H9 (cell line): ENCODE measurements at places on chromosomes 4 and X. TPM values are rescaled to one million over a fixed set of nuclear protein-coding genes. Genes with fewer than 3 reads are reported as not detected.

The RPS3A gene
- total RNA-seq, result 2,679 and 2,686 TPM in 2 replicates

GRCh38 chrX:129404670-129405008 lies 118.7 kb downstream of the SMARCA1 start:
- DNase-seq, result no peak

- no peak for DNase-seq
Observed at GRCh38 chr4:142715727-142716126, 130.4 kb downstream of the INPP4B start.

The SLC6A14 gene
- not detected in 2 replicates for total RNA-seq

GRCh38 chr4:101418055-101418454 lies 70.7 kb upstream of the PPP3CA start:
- no peak for DNase-seq

DNA sequence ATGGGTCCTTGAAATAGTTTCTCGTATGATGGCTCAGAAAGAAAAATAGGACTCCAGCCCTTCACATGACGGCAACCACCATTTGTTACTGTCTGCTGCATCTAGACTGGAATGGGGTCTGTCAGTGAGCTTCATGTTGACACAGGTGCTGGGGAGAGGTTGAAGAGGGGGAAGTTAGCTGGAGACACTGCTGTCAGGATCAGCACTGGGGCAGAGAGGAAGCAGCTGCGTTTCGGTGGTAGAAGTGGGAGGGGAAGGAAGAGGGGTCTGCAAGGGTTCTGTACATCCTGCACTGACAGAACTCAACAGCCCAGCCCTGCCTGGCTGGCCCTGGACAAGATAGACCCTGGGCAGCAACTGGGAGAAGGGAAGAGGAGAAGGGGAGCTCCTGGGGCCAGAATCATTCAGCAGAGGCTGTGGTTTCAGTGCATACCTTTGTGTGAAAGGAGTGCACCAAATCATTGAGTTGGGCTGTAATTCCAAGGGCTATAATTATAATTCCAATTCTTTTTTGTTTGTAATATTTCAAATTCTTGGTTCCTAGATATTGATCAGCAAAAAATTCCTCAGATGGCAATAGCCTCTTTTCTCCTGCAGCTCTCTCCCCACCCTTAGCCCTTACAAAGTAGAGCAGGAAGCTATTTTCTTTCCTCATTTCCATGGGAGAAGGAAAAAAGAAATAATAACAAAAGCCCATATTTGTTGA lies 119.4 kb upstream of the C1GALT1C1 start:
- no peak for DNase-seq

DNA sequence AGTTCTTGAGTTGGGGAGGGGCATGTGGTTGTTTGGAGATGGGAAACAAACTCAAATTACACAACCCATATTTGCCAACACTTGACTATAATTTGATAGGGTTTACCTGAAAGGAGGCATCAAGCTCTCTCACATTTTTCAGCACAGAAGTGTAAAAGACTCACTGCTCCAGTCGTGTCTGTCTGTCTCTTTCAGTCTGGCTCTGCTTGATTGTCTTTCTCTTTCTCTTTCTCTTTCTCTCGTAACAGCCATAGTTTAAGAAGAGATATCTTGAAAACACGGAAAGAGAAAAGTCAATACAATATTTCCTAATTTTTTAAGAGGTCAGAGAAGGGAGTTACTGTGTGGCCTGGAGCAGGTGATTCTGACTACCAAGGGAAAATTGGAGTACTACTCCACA lies 413.6 kb upstream of the CXorf51A start:
- DNase-seq, result no peak

GRCh38 chrX:50643525-50644137 lies 170.4 kb downstream of the SHROOM4 start:
- DNase-seq, result no peak

The CLGN gene
- 2.9 and 3.2 TPM in 2 replicates for total RNA-seq

The RGN gene
- 0.20 TPM in 1 of 2 replicates, not detected in the other for total RNA-seq

The RHOXF2 gene
- total RNA-seq, result not detected in 2 replicates

The CCDC160 gene
- total RNA-seq, result 0.97 and 1.2 TPM in 2 replicates

GRCh38 chr4:20773144-20773997 lies 73.1 kb downstream of the PACRGL start:
- peak; percentile 73 for DNase-seq

DNA sequence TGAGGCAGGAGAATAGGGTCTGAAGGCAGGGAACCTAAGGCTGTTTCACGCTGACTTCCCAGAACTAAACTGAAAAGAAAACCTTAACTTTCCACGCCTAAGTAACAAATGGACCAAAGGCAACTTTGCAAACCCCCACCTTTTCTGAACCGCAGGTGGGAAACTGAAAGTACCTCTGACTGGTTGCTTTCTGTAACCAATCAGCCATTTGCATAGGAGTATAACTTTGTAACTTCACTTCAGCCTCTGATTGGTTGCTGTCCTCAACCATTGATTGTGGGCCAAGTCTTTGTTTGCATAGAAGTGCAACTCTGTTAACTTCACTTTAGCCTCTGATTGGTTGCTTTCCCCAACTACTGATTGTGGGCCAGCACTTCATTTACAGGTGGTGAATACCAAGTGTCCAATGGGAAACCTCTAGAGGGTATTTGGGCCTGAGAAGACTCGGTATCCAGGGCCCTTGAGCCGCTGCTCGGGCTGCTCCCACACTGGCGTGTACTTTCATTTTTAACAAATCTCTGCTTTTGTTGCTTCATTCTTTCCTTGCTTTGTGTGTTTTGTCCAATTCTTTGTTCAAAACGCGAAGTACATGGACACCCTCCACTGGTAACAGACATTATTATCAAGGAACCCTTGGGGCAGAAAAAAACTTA lies 121.6 kb upstream of the CBR4 start:
- DNase-seq, result no peak
